ENCODE measurements at places on chromosomes 13 and 19.

DNA sequence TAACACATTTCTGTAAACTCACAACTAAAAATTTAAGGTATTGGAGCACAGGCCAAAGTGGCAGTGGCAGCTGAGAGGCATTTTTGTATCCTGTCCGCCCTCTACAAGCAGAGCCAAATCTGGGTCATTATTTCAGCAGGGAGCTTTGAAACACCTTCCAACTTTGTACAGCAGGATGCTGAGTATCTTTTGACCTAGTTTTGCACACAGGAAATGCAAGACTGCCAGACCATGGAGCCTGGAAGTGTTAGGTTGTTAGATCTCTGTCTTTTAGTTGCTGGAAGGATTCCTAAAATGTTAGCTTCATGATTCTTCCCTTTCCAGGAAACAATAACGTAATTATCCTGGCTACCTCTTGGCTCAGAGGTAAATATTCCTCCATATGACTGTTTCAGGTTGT lies 148.6 kb upstream of the ATXN8OS start:
- no peak for DNase-seq

DNA sequence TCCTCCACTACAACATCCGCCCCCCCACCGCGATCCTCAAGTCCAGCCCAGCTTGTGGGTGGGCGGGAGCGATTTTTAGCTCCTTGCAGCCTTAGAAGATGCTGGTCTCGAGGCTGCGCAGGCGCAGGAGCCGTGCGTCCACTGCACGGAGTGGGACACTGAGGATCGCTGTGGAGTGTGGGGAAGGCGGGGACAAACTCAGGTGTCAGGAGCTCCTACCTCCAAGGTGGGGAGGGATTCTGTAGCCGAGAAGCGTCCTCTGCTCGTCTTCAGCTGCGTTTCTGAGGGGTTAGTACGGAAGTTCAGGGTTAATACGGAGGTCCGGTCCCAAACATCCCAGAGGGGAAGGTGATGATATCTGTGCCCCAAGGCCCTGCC lies at the start of gene RTBDN:
RTBDN (minus strand) TSS at position 14 of the 378 bp plus-strand sequence. CDS start 4,600 bp downstream, outside the sequence.
- no peak for DNase-seq

- no peak for DNase-seq
Measured at GRCh38 chr19:58274771-58275201, 4.0 kb upstream of the ZNF8 start.

DNA sequence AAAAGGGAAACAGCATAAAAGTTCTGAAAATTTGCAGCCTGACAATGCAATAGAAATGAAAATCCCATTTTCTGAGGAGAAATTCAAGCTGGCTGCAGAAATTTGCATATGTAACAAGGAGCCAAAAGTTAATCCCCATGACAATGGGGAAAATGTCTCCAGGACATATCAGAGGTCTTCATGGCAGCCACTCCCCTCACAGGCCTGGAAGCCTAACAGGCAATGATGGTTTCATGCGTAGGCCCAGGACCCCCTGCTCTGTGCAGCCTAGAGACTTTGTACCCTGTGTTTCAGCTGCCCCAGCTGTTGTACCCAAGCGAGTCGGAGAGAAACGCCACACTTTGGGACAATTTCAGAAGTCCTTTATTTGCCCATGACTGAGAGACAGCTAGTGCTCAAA lies 701.3 kb upstream of the KLHL1 start:
- no peak for DNase-seq

- no peak for DNase-seq
Measured at GRCh38 chr19:4338441-4339355, at the start of gene STAP2. TSS of gene STAP2 (minus strand) at chr19:4338827. CDS start at chr19:4338753, 74 bp downstream.

DNA sequence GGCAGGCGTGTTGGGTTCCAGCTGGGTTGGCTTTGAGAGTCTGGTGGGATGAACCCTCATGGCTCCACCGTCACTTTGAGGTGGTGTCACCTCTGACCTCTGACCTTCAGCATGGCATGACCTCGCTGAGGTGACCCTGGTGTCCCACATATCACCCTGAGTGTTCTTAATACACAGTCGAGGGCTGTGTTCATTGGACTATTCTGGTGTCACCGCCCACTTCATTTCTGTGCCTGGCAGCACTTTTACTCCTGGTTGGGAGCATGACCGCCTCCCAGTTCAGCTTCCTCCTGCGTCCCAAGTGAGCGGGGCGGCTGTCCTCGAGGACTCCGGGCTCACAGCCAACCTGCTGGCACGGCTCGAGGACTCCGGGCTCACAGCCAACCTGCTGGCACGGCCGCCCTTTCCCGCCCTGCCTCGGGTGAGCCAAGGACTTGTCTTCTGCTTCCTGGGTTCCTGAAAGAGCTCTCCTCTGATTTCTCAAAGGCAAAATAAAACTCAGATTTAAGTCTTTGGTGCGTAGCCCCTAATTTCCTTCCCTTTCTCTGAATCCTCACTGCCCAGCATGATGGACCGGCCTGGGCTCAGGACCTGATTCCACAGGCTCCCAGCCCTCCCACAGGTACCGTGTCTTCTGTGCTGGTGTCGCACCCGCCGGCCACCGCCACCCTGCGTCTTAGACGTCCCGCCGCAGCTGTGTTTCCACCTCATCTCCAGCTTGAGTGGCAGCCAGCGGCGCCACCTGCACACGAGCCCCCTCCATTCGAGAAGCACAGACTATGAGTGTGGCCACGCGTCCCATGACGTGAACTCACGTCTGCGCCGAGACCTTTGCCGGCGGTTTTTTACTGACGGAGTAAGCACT lies 10.4 kb downstream of the ATP4B start:
- DNase-seq, result no peak

- no peak for DNase-seq
Measured at GRCh38 chr13:30355384-30355699, 48.0 kb upstream of the KATNAL1 start.

DNA sequence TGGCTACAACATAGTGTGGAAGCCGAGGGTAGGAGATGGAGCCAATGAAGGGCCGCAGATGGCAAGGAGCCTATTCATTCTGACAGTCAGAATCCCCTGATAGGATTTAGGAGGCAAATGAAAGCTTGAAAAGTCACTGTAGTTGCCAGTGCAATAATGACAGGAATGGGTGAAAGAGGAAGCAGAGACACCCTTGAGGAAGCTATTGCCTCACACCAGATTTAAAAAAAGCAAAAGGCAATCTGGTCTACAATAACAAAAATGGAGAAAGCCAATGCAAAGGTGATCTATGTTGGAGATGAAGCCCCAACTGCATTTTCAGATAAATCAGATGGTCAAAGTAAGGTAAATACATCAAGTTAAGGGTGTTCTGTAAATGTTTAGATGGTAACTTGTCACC lies 158.5 kb downstream of the TUBA3C start:
- no peak for DNase-seq

GRCh38 chr19:34786236-34786635 lies 13.2 kb upstream of the ZNF599 start:
- no peak for DNase-seq

- DNase-seq, result no peak
Measured at GRCh38 chr19:28577666-28578065, 635.3 kb downstream of the UQCRFS1 start.

GRCh38 chr19:41299755-41300089 lies 10.2 kb upstream of the CCDC97 start:
- DNase-seq, result no peak

DNA sequence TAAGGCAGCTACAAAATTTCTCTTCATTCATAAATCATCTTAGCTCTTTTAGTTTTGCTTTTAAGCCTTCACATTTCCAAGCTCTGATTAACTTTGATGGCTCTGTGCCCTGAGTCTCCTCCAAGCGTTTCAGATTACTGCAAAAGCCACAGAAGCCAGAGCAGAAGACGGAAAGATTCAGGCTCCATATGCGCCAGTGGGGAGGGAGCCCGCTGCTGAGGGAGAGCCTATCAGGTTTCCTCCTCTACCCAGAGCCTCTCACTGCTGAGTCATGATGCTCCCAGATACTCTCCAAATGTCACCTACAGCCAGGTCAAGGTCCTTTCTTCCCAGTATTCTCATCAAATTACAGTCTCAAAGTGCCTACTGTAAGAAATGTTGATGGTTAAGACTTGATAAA lies 193.6 kb downstream of the RAP2A start:
- DNase-seq, result no peak

GRCh38 chr13:71801781-71802180 lies 65.2 kb downstream of the DACH1 start:
- no peak for DNase-seq

DNA sequence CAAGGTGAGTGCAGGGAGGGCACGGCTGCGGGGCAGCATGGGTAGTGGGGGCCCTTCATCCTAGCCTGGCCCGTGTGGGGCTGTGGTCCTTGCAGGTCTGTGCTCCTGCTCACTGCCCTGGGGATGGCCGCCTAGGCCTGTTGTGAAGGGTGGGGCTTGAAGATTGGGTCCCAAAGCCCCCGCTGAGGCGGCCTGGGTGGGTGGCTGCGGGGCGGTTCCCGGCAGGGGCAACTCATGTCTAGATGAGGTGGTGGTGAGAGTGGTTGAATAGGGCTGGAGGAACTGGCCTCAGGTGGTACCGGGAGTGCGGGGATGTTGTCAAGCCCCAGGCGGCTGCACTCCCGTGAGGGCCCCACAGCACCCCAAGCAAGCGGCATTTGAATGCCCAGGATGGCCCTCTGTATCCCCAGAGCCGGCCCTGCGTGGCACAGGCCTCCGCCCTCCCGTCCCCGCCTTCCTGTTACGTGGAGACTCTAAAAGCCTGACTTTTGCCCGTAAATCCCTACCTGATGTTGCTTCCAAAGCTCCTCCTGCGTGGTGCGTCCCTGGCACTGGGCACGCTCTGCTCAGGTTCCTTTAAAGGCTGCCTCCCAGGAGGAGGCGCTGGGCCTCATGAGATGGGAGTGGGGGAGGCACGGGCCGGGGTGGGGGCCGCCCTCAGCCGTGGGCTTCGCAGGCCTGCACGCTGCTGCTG lies 15.0 kb downstream of the SPPL2B start:
- no peak for DNase-seq

DNA sequence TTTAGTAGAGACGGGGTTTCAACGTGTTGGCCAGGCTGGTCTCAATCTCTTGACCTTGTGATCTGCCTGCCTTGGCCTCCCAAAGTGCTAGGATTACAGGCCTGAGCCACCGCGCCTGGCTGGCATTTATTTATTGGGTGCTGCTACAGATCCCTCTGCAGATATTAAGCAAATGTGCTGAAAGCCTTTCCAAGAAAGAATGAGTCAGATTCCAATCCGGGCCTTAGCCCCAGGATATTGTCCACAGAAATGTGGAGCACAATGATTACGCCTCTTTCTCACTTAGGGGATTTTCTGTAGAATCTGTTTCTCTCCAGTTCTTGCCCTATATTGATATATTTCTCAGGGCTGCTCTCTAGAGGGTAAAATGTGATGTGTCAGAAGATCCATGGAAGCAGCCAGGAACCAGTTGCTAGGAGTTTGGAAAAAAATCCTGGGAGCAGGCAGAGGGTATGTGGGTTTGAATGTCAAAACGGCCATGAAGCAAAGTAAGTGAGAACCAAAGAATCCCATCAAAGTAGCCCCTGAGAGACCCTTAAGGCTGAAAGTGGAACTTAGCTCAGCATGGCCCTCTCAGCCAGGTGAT lies 24.8 kb upstream of the IGFL4 start:
- DNase-seq, result no peak

DNA sequence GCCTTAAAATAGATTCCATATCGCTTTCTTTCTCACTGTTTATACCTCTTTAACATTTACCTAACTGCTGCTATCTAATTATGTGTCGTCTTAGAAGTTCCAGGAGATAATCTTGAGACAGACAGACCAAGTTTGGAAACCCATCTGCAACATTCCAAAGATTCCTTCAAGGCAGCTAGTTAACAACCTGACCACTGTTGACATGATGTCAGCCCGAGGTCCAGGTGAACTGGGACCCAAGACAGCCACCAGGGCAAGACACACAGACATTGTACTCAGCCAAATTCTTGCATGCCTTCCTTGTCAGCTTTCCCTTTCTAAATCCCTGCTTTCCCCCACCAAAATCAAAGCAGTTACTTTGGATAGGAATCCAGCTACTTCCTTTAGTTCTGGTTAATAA lies 1476.5 kb upstream of the PRR20A start:
- DNase-seq, result no peak

DNA sequence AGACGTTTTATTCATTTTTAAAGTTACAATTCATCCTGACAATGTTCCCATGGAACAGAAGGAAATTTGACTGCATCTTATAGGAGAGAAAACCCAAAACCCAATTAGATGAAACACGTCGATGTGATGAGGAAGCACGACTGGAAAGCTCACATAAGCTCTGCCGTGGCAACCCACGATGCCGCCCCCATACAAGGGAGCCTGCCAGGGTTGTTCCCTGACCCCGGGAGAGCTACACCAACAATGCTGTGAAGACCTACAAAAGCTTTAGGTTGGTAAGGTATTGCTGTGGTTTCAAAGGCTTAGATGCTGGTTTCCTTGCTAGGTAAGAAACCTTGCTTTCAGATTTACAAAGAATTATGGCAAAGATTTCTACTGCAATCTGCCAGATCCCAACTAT lies 393.1 kb downstream of the KLF12 start:
- DNase-seq, result no peak

GRCh38 chr13:110183910-110184309 lies 123.0 kb downstream of the COL4A1 start:
- DNase-seq, result no peak

GRCh38 chr13:34349091-34349722 lies 531.3 kb downstream of the RFC3 start:
- no peak for DNase-seq

DNA sequence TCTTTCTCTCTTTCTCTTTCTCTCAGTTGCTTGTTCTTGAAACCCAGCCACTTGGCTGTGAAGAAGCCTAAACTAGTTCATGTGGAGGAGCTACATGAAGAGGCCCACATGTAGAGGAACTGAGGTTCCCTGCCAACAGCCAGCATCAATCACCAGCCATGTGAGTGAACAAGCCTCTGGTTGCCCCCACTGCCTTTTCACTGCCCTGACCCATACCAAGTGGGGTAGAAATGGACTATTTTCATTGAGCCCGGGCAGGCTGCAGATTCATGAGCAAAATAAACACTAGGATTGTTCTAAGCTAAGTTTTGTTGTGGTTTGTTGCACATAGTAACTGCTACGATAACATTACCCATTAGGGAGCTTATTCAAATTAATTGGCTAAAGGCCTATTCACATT lies 78.7 kb upstream of the FAM216B start:
- no peak for DNase-seq

DNA sequence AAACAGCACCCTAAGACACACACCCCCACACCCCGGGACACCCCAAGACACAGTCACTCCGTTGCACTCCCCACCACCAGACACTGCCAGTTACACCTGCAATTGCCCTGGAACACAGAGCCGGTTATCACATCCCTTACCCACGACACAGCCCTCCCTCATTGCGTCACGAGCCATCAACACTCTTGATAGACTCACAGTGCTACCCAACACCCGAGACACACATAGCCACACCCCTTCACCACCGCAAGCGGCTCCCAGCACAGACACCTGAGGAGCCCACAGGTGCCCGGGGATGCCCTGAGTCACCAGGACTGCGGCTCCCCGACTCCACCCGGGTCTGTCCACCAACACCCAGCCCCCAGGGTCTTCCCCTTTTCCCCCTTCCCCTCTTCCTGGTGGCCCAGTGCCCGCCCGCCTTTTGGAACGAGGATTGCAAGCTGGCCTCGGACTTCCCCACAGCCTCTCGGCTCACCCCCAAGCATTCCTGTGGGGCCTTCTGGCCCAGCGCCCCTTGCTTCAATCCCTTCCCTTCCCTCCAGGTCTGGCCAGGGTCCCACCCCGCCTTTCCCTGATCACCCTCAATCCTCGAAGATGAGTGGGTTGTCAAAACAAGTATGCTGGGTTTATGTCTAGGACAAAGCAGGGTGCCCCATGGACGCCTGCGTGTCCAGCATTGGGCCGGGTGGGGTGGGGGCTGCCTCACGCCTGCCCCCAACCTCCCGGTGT lies 1.7 kb upstream of the PTGER1 start:
- no peak for DNase-seq

Measured in KBM-7 (cell line).